ENCODE measurements at places on chromosomes 16 and 17. TPM values are rescaled to one million over a fixed set of nuclear protein-coding genes. Genes with fewer than 3 reads are reported as not detected.

The SLC5A2 gene
- not detected for total RNA-seq

The FBXW10 gene
- total RNA-seq = 0.15 TPM

The HOXB6 gene
- not detected for total RNA-seq

The ZPBP2 gene
- not detected for total RNA-seq

The CDH1 gene
- 3.3 TPM for total RNA-seq

The PRSS33 gene
- total RNA-seq = 0.73 TPM

GRCh38 chr16:71700831-71701230 lies 23.7 kb downstream of the PHLPP2 start:
- H3K27me3 ChIP-seq = no peaks in the 10 kb centered on the region
- H3K4me1 ChIP-seq = no peaks in the 10 kb centered on the region
- no peak overlapping the region for H3K27ac ChIP-seq
- H3K4me3 ChIP-seq = no peak overlapping the region

DNA sequence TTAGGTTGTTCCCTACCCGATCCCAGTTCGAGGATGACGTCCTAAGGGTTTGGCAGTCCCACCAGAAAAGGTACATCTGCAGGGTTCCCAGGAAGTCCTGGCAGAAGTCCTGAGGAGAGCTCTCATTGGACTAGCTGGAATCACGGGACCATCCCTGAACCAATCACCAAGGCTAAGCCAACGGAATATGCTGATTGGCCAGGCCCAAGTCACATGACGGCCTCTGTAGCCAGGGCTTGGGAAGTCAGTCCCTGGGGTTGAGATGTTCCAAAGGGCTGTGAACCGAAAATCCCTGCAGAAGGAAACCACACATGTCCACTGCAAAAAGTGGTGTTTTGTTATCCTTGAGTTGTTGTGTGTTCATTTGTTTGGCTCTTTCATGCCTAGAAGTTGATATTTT lies 68.2 kb upstream of the ZNF423 start:
- H3K27ac ChIP-seq = no peak overlapping the region

GRCh38 chr17:9209347-9209746 lies 188.0 kb downstream of the NTN1 start:
- no peak overlapping the region for H3K27ac ChIP-seq
- peaks cover 67% of the 10 kb centered on the region for H3K27me3 ChIP-seq
- no peak overlapping the region for H3K4me3 ChIP-seq
- H3K36me3 ChIP-seq = no peaks in the 10 kb centered on the region

- H3K27ac ChIP-seq = no peak overlapping the region
- H3K27me3 ChIP-seq = no peaks in the 10 kb centered on the region
- peaks cover 31% of the 10 kb centered on the region for H3K4me1 ChIP-seq
- H3K36me3 ChIP-seq = no peaks in the 10 kb centered on the region
Observed at GRCh38 chr17:57599271-57600045, 145.6 kb downstream of the CCDC182 start.

GRCh38 chr17:71423871-71424546 lies 696.8 kb upstream of the SOX9 start:
- no peak for DNase-seq

DNA sequence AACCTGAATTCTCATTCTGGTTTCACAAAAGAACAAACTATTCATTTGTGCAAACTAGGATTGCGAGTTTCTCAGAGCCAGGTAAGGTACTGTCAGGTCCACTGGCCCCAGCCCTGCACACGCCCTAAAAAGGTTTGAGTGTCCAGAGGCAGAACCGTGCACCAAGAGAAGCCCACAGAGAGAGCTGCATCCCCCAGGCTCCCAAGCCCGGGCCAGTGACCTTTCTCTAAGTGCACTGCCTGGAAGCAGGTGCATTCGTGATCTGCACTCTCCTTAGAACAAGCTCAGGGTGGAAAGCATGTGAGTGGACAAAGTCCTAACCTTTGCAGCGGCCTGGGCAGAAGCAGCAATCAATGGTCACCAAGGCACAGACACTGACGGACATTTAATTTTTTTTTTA lies 26.8 kb downstream of the MEAK7 start:
- H3K27ac ChIP-seq = no peak overlapping the region
- H3K4me1 ChIP-seq = no peaks in the 10 kb centered on the region
- no peak for DNase-seq
- H3K4me3 ChIP-seq = no peak overlapping the region

- H3K27ac ChIP-seq = no peak overlapping the region
- H3K4me1 ChIP-seq = no peaks in the 10 kb centered on the region
- no peaks in the 10 kb centered on the region for H3K27me3 ChIP-seq
- H3K36me3 ChIP-seq = no peaks in the 10 kb centered on the region
Observed at GRCh38 chr16:55144651-55145050, 179.4 kb upstream of the IRX6 start.

- H3K27me3 ChIP-seq = no peaks in the 10 kb centered on the region
- no peaks in the 10 kb centered on the region for H3K36me3 ChIP-seq
- no peak overlapping the region for H3K4me3 ChIP-seq
- peak; percentile 87 for DNase-seq
Observed at GRCh38 chr16:11396241-11397048, 51.2 kb downstream of the RMI2 start.

DNA sequence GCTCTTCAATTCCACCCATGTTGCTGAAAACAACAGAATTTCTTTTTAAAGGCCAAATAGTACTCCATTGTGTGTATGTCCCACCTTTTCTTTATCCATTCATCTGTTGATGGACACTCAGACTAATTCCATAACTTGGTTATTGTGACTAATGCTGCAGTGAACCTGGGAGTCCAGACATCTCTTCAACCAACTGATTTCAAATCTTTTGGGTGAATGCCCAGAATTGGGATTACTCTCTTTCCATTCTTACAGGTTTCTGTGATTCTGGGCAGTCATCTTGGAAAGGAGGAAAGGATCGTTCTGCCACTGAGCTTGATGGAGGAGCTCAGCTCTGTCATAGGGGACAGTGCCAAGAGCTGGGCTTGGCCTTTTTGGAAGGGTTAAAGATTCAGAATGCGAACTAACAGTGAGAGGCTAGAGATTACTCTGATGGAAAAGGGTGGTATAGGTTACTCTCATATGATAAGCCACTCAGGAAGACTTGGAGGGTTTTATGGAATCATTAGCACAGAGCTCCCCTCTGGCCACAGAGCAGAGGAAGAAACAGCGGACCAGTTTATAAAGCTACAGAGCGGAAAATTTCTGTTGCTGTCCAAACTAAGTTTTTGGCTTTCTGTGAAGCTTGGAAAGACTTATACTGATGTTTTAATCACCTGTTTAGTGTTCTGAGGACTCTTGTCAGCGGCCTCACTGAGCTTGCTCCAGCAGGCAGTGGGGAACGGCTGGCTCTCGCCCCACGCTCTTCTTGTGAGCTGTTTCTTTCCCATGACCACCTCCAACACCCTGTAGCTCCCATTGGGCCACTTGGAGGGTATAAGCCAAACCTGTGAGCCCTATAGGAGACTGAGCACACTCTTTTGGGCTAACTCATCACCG lies 48.3 kb downstream of the HIC1 start:
- H3K4me1 ChIP-seq = no peaks in the 10 kb centered on the region
- no peak overlapping the region for H3K4me3 ChIP-seq
- DNase-seq = no peak
- H3K36me3 ChIP-seq = no peaks in the 10 kb centered on the region
- H3K27me3 ChIP-seq = no peaks in the 10 kb centered on the region

GRCh38 chr17:61402978-61403800 lies 3.5 kb downstream of the TBX2 start:
- H3K27me3 ChIP-seq = peaks cover 100% of the 10 kb centered on the region
- no peaks in the 10 kb centered on the region for H3K36me3 ChIP-seq
- DNase-seq = peak; percentile 67
- H3K27ac ChIP-seq = no peak overlapping the region
- H3K4me3 ChIP-seq = no peak overlapping the region

DNA sequence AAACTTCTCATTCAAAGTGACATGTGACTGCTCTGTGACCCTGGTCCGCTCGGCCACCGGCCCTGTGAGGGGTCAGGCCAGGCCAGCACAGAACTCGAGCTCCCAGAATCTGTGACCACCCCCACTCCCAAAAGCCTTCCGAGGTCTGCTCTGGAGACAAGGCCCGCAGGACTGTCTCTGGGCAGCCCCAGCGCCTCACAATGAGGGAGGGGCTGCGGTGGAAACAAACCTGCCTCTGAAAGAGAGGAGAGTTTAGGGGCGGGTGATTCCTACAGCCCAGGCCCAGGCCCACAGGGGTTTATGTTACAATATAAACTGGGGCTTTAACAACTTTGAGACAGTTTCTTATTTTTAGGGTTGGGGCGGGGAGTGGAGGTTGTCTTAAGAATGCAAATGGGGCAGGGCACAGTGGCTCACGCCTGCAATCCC lies 19.9 kb downstream of the IGFBP4 start:
- H3K36me3 ChIP-seq = no peaks in the 10 kb centered on the region
- H3K4me3 ChIP-seq = no peak overlapping the region
- no peaks in the 10 kb centered on the region for H3K27me3 ChIP-seq
- peaks cover 8% of the 10 kb centered on the region for H3K4me1 ChIP-seq
- H3K27ac ChIP-seq = no peak overlapping the region

DNA sequence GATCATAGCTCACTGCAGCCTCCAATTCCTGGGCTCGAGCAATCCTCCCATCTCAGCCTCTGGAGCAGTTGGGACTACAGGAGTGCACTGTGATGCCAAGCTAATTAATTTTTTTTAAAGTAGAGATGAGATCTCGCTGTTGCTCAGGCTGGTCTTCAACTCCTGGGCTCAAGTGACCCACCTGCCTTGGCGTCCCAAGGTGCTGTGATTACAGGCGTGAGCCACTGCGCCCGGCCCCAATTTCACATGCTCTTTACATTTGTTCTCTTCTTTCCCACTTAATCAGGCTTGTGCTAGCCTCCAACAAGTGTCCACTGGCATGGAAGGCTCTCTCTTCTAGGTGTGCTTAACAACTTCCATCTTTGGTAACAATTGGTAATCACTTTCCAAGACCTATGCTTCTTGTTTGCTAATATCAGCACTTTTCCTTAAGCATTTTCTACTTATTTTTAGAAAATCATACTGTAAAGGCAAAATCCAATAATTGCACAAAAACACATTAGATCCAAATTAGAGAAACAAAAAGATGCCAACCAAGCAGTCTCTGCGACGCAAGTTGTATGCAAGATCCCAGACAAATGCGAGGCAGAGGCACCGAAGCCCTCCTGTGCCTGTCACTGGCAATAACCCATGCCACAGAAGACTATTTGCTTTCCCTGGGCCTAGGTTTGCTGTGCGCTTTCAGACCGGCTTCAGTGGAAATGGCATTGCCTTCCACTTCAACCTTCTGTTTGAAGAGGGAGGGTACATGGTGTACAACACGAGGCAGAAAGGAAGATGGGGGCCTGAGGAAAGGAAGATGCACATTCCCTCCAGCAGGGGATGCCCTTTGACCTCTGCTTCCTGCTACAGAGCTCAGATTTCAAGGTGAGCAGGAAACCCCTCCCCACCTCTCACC lies 52.6 kb downstream of the NOS2 start:
- H3K27me3 ChIP-seq = no peaks in the 10 kb centered on the region
- peak; percentile 31 for DNase-seq
- H3K4me1 ChIP-seq = no peaks in the 10 kb centered on the region
- H3K4me3 ChIP-seq = no peak overlapping the region

GRCh38 chr16:58507195-58507962 lies 7.4 kb downstream of the NDRG4 start:
- no peak overlapping the region for H3K27ac ChIP-seq
- DNase-seq = no peak
- H3K4me3 ChIP-seq = no peak overlapping the region

GRCh38 chr16:35194681-35195080 lies 1735.3 kb downstream of the TP53TG3F start:
- no peak for DNase-seq
- no peaks in the 10 kb centered on the region for H3K36me3 ChIP-seq
- H3K4me3 ChIP-seq = no peak overlapping the region

- H3K27me3 ChIP-seq = no peaks in the 10 kb centered on the region
- H3K4me3 ChIP-seq = no peak overlapping the region
- no peak for DNase-seq
Observed at GRCh38 chr16:83579436-83579835, 228.3 kb upstream of the HSBP1 start.

- H3K27ac ChIP-seq = no peak overlapping the region
- no peaks in the 10 kb centered on the region for H3K4me1 ChIP-seq
- no peaks in the 10 kb centered on the region for H3K27me3 ChIP-seq
- no peaks in the 10 kb centered on the region for H3K36me3 ChIP-seq
Observed at GRCh38 chr17:9456330-9456729, 119.3 kb downstream of the STX8 start.

- H3K4me1 ChIP-seq = peaks cover 9% of the 10 kb centered on the region
- peak overlapping the region; percentile 48 for H3K27ac ChIP-seq
- peak; percentile 60 for DNase-seq
- no peak overlapping the region for H3K4me3 ChIP-seq
Observed at GRCh38 chr16:19687279-19687678, 30.7 kb downstream of the KNOP1 start.

- no peak overlapping the region for H3K27ac ChIP-seq
- H3K27me3 ChIP-seq = no peaks in the 10 kb centered on the region
- H3K36me3 ChIP-seq = no peaks in the 10 kb centered on the region
- H3K4me3 ChIP-seq = no peak overlapping the region
Observed at GRCh38 chr16:1357906-1358566, 6.3 kb downstream of the GNPTG start.

GRCh38 chr16:57501492-57501891 lies 15.2 kb upstream of the DOK4 start:
- H3K4me3 ChIP-seq = no peak overlapping the region
- no peaks in the 10 kb centered on the region for H3K4me1 ChIP-seq
- H3K27ac ChIP-seq = no peak overlapping the region
- H3K36me3 ChIP-seq = no peaks in the 10 kb centered on the region

- no peak for DNase-seq
- H3K27me3 ChIP-seq = no peaks in the 10 kb centered on the region
- peaks cover 9% of the 10 kb centered on the region for H3K4me1 ChIP-seq
- H3K4me3 ChIP-seq = no peak overlapping the region
- no peaks in the 10 kb centered on the region for H3K36me3 ChIP-seq
Observed at GRCh38 chr17:62717889-62718288, 90.2 kb downstream of the MARCHF10 start.

GRCh38 chr17:29109477-29110371 lies 66.8 kb downstream of the PIPOX start:
- DNase-seq = peak; percentile 30
- peaks cover 17% of the 10 kb centered on the region for H3K4me1 ChIP-seq
- no peak overlapping the region for H3K27ac ChIP-seq
- no peaks in the 10 kb centered on the region for H3K36me3 ChIP-seq
- no peak overlapping the region for H3K4me3 ChIP-seq
- H3K27me3 ChIP-seq = no peaks in the 10 kb centered on the region

GRCh38 chr17:37490638-37491614 lies 1.2 kb downstream of the DUSP14 start:
- peak overlapping the region; percentile 95 for H3K4me3 ChIP-seq
- peak; percentile 70 for DNase-seq
- H3K27ac ChIP-seq = no peak overlapping the region

DNA sequence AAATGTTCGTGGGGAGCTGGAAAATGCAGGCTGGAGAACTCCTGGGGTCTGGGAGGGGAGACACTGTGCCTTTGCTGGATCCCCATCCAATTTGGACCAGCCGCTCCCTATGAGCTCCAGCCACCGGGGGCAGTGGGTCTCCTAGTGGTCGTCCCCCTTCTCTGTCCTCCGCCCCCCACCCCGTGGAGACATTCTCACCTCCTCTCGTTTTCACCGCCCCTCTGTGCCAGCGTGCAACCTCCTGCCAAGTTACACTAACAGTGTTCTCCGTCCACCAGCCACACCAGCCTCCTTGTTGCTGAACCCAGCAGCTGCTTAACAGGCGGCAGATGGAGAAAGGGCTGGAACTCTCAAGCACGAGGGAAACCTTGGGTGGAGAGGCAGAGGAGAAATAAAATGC lies 67.4 kb upstream of the SOX9 start:
- no peak for DNase-seq
- no peaks in the 10 kb centered on the region for H3K36me3 ChIP-seq
- H3K4me3 ChIP-seq = no peak overlapping the region
- no peaks in the 10 kb centered on the region for H3K27me3 ChIP-seq
- peaks cover 19% of the 10 kb centered on the region for H3K4me1 ChIP-seq
- no peak overlapping the region for H3K27ac ChIP-seq

GRCh38 chr17:795276-795675 lies 13.1 kb downstream of the MRM3 start:
- no peaks in the 10 kb centered on the region for H3K36me3 ChIP-seq
- H3K4me3 ChIP-seq = no peak overlapping the region
- H3K4me1 ChIP-seq = peaks cover 6% of the 10 kb centered on the region
- DNase-seq = no peak
